ENCODE measurements at places on chromosomes 1 and 21. TPM values are rescaled to one million over a fixed set of nuclear protein-coding genes. Genes with fewer than 3 reads are reported as not detected.

DNA sequence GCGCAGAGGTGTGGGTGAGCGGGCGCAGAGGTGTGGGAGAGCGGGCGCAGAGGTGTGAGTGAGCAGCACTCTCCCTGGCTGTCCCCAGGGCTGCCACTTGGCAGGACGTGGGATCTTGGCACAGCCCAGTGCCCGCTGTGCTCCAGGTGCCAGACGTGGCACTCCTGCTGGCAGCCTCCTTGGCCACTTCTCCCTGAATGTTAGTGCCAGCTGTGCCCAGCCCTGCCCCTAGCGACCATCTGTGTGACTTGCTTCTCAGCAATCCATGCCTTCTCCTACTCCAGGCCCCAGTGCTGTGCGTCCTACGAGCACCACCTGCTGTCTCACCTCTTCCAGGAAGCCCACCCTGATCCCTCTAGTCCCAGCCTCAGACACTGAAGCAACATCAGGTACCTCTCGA lies 30.5 kb downstream of the KRTAP10-1 start:
- DNase-seq = no peak

DNA sequence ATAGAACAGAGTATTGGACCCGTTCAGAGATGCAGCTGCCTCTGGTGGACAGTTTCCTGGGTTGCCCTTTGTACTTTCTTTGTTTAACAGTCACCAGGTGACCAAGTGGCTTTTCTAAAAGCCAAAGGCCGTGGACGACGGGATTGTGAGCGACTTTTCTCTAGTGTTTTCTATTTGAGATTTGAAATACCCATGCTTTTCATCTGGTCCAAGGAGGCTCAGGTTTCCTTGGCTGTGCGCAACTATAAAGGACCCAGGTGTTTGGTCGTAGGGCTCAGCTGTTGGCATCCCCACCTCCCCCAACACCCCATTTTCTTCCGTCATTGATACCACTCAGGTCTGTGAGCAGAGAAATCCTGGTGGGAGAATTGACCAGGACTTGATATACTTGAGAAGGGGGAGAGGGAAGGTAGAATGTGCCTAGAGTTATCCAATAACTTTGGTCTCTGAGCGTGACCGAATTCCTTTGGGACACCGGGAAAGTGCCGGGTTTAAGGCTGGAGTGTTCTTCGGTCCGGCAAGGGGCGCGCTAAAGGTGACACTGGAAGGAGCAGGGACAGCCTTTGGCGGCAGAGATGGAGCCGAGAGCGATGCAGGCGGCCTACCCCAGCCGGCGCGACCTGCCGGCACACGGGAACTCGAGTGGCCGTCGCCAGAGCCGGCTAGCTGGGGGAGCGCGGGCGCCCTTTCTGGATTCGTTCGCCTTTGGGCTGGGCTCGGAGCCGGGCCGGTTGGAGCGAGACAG lies 83.4 kb upstream of the BMP8A start:
- no peak for DNase-seq

GRCh38 chr1:16621300-16621658 lies 7.9 kb upstream of the NBPF1 start:
- DNase-seq = no peak

DNA sequence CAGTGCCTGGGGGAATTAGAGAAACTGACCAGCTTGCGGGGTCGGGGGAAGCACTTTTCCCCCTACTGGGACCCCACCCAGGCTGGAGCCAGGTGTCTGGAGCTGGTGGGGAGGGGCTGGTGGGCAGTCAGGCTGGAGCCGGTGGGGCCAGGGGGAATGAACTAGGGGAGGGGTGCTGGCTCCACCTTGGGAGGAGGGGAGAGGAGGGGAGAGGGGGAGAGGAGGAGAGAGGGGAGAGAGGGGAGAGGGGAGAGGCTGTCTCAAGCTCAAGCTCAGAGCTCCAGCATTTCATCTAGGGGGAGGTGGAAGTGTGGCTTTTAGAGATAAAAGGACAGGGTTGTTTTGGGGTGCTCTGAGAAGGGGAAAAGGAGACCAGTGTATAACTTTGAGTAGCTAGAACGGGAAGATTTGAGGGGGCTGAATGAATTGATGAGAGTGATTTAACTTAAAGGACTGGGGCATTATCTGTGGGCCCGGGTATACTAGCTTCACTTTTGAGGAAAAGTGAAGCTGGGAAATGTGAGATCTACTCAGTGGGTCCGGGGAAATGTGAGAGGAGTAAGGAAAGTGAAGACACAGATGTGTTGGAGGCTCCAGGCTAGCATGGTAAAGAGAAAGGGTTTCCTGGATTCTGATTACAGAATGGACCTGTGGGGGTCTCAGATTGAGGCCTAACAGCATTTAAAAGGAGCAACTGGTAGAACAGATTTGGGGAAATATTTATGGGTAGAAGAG lies 2.8 kb downstream of the EFNA1 start:
- no peak for DNase-seq

AADACL3 gene
- polyA plus RNA-seq = not detected

CSF1 gene
- 35.1 TPM for polyA plus RNA-seq

GRCh38 chr1:29255134-29255666 lies 18.9 kb downstream of the PTPRU start:
- DNase-seq = no peak

DNA sequence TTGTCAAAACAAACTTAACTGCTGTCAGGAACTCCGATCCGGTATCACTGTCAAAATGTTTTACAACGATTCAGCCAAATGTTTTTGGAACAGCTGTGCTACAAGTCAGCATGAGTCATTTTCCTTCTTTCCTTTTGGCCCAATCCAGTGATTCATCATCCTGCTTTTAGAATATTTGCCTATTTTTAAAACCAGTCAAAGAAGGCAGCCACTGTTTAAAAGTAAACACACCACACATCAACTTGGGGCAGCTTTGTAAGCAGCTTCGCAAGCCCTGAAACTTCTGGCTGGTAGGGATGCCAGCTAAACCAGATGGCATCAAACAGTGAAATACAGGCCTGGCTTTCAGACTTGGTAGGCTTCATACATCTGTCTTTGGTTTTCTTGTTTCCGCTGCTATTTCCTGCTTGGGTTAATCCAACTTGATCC lies 14.9 kb downstream of the MAP3K7CL start:
- peak; percentile 17 for DNase-seq
